ENCODE measurements at places on chromosomes 16 and 17. TPM values are rescaled to one million over a fixed set of nuclear protein-coding genes. Genes with fewer than 3 reads are reported as not detected.

CNTD1 gene
- 1.3 TPM for total RNA-seq

PPP1R27 gene
- total RNA-seq: 0.17 TPM

ACSM5 gene
- total RNA-seq: 1.7 TPM

MEIOB gene
- 0.83 TPM for total RNA-seq

GRCh38 chr16:78681743-78682142 lies 582.3 kb downstream of the WWOX start:
- no peak for DNase-seq

- DNase-seq: no peak
Observed at GRCh38 chr17:28748852-28749515, 5.2 kb downstream of the TRAF4 start.

GRCh38 chr17:10579270-10579669 lies 29.8 kb upstream of the MYH2 start:
- DNase-seq: no peak

- no peak for DNase-seq
Observed at GRCh38 chr17:45681706-45682105, 102.4 kb upstream of the CRHR1 start.

GRCh38 chr17:50710025-50710424 lies 2.3 kb upstream of the ANKRD40 start:
- no peak for DNase-seq

- DNase-seq: no peak
Observed at GRCh38 chr17:10197721-10198508, 491 bp downstream of the GAS7 start.
